ENCODE measurements at places on chromosomes 7 and 10.
A peak's percentile ranks its signal among the peaks of the same experiment; 100 is the strongest.

DNA sequence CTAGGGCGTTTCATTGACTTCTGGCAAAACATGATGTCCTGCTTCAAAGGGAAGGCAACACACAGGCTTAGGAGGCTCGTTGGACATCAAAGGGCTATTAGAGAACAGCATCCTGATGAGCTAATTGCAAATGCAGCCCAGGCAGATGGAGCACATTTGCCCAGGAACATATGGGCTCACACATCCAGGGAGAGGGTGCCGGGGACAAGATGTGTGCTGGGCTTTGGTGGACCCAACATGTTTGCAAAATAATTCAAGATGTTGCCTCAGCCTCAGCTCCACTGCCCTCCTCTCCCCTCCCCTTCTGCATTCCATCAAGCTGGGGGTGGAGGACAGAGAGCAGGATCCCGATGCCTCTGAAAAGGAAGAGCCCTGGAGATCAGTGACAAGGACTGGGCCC lies 217.1 kb upstream of the ZMIZ1 start:
- peak; percentile 80 for DNase-seq

DNA sequence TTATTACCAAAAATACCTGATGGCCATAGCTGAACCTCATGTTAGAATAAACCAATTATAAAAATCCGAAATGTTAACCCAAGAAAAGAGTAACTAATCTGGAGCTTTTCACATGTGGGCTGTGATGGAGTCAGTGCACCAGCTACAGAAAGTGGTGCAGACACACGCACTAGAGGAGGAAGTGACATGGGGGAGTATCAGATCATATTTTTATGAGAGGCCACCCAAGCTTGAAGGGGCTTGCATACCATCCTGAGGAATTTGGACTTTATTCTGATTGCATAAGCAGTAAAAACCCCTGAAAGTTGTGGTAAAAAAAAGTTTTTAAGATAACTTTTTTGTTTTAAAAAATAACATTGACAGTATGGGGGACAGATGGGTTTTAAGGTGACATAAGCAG lies 1148.5 kb upstream of the CELF2 start:
- no peak for DNase-seq

DNA sequence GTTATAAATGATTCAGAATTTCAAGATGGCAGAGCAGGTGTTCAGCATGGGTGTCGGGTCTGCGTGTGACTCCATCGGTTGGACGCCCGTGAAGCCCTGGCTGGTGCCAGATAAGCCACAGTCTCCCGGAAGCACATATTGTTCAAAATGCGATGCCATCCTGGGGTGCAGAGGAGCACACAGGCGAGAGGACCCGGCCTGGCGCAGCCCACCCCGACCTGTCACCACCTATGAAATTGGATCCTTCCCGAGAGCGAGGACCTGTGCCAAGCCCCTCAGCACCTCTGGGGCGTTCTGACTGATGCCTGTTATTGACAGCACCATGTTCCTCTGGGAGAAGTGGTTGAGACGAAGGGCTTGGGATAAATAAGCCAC lies 110.1 kb downstream of the ACTR3B start:
- DNase-seq: no peak

GRCh38 chr7:71996141-71996540 lies 416.0 kb downstream of the CALN1 start:
- no peak for DNase-seq

DNA sequence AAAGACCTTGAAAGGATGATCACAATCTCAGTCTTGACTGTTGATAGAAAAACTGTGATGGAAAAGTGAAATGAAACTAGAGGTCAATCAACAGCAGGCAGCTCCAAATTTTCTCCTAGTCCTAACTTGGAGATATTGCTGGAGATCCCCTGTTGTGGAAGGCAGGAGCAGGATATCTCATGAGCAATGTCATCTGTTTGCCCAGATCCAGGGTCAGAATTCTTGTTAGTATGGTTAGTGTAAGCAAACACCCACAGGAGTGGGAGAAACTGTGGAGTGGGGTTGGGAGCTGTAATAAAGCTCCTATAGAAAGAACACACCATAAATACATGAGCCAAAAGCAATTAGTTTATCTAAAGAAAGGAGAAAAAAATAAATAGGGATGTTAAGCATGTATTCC lies 169.0 kb downstream of the AKR1D1 start:
- DNase-seq: no peak

- DNase-seq: no peak
Measured at GRCh38 chr7:149217570-149217969, 21.9 kb upstream of the ZNF212 start.

DNA sequence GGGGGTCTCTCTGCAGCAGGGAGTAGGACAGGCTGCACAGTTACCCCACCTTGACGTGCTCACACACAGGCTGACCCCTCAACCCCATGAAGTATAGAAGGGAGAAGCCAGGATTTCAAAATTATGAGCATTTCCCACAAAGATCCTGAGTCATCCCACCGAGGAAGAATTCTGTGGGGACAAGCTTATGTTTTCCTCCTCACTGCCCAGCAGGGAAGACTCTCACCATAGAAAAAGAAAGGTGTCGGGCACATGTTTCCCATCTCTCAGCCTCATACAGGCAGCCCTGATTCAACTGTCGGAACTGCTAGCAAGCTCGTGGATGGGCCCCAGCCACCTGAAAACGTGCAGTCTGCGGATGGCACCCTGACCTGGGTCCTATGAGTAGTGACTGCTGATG lies 499.7 kb upstream of the MKI67 start:
- no peak for DNase-seq

- DNase-seq: no peak
Measured at GRCh38 chr7:150340024-150340749, 1.2 kb downstream of the RARRES2 start.

DNA sequence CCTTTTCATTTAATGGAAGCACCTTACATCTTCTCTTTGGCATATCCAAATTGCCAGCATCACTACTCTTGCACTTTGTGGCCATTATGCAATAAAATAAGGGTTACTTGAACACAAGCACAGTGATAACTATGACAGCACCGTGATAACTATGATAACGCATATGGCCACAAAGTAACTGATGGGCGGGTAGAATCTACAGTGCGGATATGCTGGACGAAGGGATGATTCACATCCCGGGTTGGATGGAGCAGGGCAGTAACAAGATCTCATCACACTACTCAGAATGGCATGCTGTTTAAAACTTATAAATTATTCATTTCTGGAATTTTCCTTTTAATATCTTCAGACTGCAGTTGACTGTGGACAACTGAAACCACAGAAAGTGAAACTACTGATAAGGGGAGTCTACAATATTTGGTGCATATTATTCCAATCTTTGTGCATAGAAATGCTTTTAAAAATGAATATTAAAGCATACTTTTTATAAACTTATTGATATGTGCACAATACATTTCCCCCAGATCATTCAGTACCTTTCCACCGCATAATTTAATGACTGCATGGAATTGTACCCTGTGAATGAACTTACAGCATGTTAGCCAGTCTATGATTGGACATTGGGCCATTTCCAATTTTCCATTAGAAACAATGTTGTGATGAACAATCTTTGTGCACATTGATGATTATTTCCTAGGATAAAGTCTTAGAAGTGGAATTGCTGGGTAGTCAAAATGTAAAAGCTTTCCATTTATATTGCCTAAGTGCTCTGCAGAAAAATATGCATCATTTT lies 136.4 kb downstream of the WNT2 start:
- DNase-seq: no peak

DNA sequence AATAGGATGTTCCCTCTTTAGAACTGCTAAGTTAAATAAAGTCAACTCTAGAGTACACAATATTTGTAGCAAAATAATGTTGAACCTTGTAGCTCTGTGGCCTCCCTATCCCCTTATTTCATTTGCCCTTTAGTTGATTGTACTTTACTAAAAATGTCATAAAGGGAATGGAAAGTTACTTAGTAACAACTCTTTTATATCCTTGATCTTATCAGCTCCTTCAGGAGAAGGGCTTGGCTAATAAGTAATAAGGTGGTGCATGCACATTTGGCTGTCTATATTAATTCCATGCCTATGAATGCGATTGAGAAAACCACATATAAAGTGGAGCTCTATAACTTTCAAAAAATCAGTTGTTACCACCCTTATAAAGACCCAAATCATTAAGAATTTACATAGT lies 41.5 kb upstream of the GATA3 start:
- no peak for DNase-seq

DNA sequence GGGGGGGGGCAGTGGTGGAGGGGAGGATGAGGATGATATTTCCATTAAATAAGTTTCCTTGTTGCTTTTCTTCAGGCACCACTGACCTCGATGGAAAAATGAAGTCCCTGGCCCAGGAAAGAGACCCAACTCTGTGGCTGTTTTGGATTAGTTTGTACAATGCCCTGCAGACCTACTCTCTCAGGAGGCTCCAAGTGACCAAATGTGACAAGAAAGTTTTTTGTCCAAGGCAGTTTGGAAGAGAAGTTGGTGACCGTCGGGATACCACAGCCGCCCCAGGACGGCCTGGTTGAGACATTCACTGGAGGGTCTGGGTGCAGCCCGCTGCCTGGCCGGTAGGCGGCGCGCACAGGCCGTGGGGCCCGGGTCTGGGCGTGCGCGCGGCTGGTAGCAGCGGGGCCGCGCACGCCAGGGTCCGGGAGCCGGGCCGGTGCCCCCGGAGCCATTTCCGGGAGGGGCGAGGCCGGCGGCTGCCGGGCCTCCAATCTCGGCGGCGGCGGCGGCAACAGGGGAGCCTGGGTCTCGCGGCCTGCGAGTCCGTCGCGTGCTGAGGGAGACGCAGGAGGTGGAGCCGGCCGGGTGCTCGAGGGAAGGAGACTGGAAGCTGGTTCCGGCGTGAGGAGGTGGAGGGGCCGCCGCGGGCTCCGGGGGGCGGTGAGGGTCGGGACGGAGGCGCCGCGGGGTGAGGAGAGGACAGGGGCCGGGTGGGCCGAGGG lies at the start of gene SGPL1:
SGPL1 (plus strand) TSS at position 445 of the 716 bp plus-strand sequence. CDS start 906 bp downstream, outside the sequence.
- peak; percentile 6 for DNase-seq

DNA sequence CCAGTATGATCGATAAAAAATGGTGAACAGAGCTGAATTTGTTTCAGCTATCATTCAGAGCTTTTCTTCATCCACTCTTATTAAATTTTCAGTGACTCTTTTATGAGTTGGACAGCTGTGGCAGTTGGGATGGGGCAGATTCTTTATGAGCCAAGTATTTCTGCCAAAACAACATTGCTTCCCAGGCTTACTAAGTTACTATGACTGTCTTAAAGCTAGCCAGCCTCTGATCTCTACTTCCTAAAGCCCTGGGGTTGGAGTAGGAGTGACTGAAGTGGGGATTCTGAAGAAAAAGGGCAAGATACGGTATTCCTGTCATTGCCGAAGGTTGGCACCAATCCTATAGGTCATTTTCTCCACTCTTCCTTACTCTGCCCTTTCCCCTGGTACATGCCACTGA lies 12.7 kb downstream of the RPP30 start:
- DNase-seq: no peak

DNA sequence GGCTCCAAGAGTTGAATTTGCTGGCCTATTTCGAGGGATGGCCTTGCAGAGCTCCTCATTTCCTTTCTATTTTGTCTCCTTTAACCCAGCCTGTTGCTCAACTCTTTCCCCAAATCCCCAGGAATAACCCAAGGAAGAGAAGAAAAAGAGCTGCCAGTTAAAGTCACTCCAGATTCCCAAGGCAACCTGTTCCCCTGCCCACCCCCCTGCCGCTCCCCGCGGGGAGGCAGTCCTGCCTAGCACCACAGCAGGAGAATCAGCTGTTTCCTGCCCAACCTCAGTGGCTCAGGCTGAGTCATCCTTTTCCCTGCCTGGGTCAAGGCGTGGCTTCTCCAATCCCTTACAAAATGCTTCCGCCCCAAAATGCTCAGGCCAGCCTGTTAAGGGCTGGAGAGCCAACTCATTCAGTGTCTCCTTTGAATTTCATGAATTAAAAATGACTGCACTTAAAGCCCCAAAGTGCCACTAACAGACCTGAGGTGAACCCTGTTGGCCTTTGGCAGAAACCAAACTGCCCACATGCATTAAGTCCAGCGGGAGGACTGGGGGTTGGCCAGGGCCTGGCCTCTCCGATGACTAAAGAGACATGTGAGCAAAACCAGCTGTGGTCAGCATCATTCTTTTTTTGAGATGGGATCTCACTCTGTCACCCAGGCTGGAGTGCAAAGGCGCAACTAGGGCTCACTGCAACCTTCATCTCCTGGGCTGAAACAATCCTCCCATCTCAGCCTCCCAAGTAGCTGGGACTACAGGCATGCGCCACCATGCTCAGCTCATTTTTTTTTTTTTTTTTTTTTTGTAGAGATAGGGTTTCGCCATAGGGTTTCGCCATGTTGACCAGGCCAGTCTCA lies 83.2 kb upstream of the KIF5B start:
- peak; percentile 19 for DNase-seq

- no peak for DNase-seq
Measured at GRCh38 chr10:63237396-63237795, 104.3 kb downstream of the NRBF2 start.

DNA sequence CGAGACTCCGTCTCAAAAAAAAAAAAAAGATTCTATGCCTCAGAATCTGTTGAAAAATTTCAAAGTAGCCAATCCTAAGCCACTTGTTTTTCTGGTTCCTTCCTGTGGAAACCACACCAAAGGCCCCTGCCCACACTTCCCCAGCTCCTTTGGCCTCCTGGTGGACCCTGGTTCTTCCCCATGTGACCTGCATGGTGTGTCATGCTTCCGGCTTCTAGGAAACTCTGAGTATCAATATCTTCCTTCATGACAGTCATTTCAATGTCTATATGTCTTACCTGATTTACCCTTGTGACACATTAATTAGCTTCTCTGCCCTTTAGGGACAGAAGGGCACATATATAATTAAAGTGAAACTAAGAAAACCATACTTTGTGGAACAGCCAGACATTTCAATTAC lies 80.4 kb upstream of the GRB10 start:
- DNase-seq: no peak

DNA sequence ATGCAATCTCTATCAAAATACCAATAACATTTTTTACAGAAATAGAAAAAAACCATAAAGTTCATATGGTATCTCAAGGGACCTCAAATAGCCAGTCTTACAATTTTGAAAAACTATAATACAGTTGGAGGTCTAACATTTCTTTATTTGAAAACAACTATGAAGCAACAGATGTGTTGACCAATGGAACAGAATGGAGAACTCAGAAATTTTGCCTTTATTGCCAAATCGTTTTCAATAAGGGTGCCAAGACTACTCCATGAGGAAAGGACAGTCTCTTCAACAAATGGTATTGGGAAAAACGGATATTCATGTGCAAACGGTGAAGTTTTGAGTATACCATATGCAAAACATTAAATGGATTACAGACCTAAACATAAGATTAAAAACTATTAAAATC lies 470.8 kb upstream of the DPP6 start:
- DNase-seq: no peak

DNA sequence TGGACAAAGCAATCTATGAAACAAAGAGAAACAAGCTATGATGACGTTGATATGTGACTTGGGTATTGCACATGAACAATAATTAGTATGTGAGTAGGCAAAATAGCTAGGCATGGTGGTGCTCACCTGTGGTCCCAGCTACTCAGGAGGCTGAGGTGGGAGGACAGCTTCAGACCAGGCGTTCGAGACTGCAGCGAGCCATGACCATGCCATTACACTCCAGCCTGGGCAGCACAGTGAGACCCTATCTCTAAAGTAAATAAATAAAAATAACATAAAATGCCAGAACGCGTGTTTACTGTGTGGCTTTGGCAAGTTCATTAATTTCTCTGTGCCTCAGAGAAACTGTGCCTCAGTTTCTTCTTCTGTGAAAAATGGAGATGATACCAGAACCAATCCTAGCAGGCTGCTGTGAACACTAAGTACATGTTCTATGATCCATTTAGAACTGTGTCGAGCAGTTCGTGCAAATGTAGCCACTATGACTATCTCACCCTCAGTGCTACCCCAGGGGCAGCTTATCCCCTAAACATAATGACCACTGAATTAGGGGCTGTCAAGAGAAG lies 9.3 kb upstream of the TNS3 start:
- DNase-seq: no peak

GRCh38 chr7:51265066-51265907 lies 51.3 kb downstream of the COBL start:
- DNase-seq: no peak
